GM12892 (cell line): ENCODE measurements at places on chromosomes 6 and 20.

DNA sequence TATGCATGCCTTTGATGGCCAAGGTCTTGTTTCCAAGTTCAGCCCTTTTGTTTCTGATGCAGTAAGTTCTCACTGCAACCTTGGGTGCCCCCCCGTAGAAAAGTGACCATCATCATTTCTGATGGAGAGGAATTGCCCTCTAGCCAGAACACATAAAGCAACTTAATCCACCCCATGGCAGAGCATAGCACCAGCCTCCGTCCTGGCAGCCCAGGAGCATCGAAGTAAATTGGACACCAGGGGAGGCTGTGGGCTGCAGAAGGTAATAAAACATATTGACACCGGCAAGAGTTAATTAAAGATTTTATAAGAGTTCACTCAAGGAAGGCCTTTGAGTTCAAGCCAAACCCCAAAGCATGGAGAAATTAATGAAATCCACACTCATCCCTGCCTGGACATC, 39.2 kb upstream of the CST7 start:
- no peak for DNase-seq

DNA sequence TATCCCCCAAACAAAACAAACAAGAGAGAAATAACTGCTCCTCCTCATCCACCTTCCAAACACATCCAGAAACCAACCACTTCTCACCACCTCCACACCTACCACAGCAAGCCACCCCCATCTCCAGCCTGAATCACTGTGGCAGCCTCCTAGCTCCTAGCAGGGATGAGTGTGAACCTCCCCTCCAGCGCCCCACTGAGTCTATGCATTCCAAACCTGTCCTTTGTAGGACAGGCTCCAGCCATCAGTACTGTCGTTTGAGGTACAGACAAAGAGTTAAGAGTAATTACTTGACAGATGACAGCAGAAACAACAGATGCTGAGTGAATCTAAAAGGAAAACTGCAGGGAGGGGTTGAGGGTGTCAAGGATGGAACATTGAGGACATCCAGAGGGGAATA, 2.4 kb downstream of the METTL24 start:
- DNase-seq, result no peak

- DNase-seq, result no peak
Measured at GRCh38 chr6:14231071-14231483, 113.5 kb downstream of the CD83 start.

DNA sequence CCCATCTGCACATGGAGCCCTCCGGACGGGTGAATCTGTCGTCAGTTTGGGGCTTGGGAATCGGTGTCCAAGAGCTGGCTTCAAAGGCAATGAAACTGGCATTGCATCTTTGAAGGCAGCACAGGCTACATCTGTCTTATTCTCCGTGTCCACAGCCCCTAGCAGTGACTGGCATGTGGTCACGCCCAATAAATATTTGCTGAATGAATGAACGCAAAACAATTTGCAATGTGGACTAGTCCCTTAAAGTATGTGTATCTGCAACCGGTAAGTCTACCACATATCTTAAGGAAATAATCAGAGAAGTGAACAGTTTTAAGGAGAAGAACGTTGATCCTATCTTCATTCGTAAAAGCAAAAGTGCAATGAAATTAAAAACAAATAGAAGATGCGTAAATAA, 8.0 kb upstream of the PMEPA1 start:
- DNase-seq, result no peak

GRCh38 chr6:84667252-84668213, 96.9 kb downstream of the TBX18 start:
- DNase-seq, result no peak

- no peak for DNase-seq
Measured at GRCh38 chr6:131400779-131401496, 172.1 kb upstream of the ARG1 start.

DNA sequence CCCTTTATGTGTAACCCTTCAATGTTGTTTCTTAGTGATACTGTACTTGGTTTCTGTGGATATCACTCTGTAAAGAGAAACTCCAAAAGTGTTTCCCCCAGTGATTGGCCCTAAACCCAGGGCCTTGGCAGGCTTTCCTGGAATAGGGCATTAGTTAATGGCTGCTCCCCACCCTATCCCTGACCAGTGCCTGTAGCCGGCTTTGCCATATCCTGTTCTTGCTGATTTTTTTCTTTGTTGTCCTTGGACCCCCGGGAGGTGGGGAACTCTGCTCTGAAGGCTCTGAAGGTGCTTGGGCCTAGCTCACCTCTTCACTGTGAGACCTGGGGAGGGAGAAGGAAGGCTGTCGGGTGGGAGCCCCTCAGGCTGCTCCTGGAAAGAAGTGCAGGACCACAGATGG, 120.1 kb downstream of the TCP11 start:
- DNase-seq, result no peak

- no peak for DNase-seq
Measured at GRCh38 chr6:142943711-142944123, 1.3 kb downstream of the HIVEP2 start.

GRCh38 chr6:15280028-15280427, 34.2 kb downstream of the JARID2 start:
- no peak for DNase-seq

DNA sequence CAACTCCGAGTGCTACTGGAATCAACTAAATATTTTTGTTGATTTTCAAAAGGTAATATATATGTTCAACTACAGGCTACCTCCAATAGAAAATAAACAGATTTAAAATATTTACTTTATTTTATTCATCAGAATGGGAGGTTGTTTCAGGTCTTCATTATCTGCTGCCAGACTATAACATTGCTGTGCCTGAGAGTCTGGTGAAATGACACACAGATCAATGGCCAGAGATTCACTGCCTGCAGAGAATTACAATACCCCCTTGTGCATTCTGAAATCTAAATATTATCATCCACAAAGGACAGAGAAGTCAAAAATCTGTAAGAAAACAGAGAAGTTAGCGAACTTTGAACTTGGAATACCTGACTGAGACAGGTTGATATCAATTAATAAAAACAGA, 667.8 kb upstream of the GJE1 start:
- DNase-seq, result no peak

DNA sequence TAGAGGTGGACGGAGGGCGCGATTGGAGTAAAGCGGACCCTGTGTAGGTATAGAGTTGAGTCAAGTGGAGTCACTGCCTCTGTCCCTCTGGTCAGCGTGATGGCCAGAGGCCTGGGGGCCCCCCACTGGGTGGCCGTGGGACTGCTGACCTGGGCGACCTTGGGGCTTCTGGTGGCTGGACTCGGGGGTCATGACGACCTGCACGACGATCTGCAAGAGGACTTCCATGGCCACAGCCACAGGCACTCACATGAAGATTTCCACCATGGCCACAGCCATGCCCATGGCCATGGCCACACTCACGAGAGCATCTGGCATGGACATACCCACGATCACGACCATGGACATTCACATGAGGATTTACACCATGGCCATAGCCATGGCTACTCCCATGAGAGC, 479 bp downstream of the SLC39A7 start:
- DNase-seq, result no peak

DNA sequence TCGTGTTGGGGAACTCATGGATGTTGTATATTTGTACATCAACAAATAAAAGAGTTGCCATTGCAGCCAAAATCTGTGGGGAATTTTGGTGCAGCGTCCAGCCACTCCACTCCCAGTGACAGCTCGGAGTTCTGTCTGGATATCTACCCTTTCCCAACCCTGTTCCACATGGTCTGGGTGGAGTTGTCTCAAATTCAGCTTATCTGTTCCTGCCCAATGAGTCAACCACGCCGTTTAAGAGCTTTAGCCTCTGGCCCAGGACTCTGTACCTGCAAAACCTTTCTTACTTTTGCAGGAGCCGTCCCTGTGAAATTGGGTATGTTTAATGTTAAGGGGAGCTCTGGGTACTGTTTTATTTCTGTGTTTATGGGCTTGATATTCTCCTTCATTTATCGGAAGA, 33.9 kb upstream of the OVOL2 start:
- DNase-seq, result no peak

DNA sequence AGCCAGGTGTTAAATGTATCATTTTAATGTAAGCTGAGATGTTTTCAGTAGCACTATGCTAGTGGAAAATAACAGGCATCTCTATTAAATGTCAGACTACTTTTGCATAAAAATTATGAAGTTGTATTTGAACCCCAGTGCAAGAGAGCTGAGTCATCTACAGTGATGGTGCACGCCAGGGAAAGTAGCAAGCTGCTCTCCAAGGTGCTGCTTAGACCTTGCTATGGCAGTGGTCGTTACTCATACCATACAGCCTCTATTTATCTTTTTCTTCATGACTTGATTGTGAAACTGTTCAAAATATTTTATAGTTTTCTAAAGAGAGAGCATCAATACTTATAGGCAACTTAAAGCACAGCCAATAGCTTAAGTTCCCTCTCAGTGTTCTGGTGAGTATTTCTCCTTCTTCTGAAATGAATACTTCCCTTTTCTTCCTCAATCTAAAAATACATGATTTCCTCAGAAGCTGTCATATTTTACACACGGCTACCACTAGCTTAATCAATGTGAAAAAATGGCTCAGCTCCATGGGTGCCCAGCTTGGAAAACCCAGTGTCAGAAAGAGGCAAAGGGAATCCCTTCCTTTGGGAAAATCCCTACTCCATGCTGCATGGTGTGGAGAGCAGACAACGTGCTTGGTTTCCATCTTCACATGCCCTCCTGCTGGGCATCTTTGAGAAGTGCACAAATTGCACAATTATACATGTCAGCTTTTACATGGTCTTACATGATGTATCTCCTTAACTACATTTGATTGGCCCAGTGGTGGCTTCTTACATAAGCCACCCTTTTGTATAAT, 105.6 kb downstream of the ELOVL4 start:
- no peak for DNase-seq
